ENCODE measurements at places on chromosomes 12 and 14.

GRCh38 chr14:99387880-99388279 is 92.8 kb downstream of the SETD3 start:
- no peak for DNase-seq

DNA sequence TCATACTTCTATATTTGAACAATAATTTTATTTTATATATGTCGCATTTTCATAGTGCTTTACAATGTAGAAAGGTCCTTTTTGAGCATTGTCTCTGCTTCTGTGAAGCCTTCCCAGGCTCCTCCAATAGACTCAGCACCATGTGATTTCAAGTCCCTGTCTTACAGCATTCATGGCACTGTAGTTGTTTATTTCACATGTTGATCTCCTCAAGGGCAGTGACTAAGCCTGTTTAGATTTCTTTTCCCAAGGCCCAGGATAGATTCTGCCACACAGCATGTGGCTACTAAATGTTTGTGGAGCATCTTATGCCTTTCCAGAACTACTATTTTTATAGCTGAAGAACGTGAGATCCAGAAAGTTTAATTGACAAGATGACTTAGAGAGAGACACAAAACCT is 391.7 kb downstream of the TMEM117 start:
- no peak for DNase-seq

GRCh38 chr12:11846488-11846887 is 197.0 kb downstream of the ETV6 start:
- no peak for DNase-seq

DNA sequence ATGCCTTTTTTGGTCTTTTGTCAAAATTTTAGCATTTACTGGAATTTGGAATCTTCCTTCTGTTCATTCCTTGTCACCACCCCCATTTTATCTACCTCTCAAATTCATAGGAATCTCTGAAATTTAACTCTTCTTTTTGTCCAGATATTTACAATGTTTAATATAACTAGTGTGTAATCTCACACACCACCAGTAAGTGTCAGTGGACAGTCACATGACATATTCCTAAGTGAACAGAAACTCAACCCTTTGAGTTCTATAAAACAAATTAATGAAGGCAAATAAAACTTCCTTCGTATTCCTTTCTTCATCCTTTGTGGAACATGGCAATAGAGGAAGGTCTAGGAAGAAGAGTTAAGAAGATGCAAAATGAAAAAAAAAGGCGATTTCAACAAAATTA is 26.6 kb downstream of the ATF7 start:
- DNase-seq: no peak

GRCh38 chr14:71675126-71675899 is 256.9 kb upstream of the RGS6 start:
- DNase-seq: no peak
